ENCODE measurements at places on chromosomes 2 and 18.

- no peak for DNase-seq
Measured at GRCh38 chr2:62431512-62431911, 74.5 kb downstream of the TMEM17 start.

- peak; percentile 48 for DNase-seq
Measured at GRCh38 chr2:70871398-70872211, 36.0 kb upstream of the CD207 start.

DNA sequence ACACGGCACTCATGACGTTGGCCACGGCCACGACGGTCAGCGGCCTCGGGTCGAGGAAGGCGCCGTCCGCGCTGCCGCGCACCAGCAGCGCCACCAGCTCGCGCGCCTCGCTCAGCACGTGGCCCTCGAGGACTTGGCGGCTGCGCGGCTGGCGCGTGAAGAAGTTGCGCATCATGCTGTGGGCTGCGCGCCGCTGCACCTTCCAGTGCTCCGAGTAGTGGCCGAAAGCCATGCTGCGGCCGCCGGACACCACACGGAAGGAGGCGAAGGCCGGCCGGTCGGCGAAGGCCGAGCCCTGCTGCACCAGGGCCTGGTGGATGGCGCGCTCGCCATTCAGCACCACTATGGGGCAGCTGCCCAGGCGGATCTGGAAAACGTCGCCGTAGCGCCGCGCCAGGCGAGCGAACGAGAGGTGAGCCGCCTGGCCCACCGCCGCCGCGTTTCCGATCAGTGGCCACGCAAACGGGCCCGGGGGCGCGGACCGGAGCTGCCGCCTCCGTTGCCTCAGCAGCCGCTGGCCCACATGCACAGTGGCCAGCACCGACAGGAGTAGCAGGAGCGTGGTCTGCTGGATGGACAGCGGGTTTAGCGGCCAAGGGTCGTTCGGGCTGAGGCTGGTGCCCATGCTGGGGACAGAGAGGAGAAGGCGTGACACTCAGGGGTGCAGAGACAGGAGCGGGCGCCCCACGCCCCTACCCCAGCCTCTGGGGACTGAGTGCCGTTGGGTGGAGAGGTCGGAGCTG, 1.0 kb downstream of the CYP1B1 start:
- DNase-seq: peak; percentile 26

GRCh38 chr2:150475479-150476250, 11.8 kb downstream of the RND3 start:
- DNase-seq: no peak

- no peak for DNase-seq
Measured at GRCh38 chr2:219081701-219082331, 21.1 kb upstream of the IHH start.

- DNase-seq: no peak
Measured at GRCh38 chr2:164697688-164698461, 76.6 kb upstream of the GRB14 start.

GRCh38 chr2:231384970-231385369, 10.5 kb upstream of the B3GNT7 start:
- no peak for DNase-seq

GRCh38 chr2:83234246-83234645, 1224.8 kb downstream of the SUCLG1 start:
- DNase-seq: no peak

Data from hematopoietic multipotent progenitor cell (in vitro differentiated cells).